ENCODE measurements at places on chromosomes 3 and 15. TPM values are rescaled to one million over a fixed set of nuclear protein-coding genes. Genes with fewer than 3 reads are reported as not detected.

Gene SLC24A5
- not detected for total RNA-seq

Gene PRKCD
- total RNA-seq = 24.8 TPM

Gene FMN1
- 0.03 TPM for total RNA-seq

Gene IMPG2
- 0.18 TPM for total RNA-seq

Gene C3orf85
- total RNA-seq = not detected

- no peak for DNase-seq
Measured at GRCh38 chr3:149415484-149415883, 38.0 kb upstream of the TM4SF1 start.

- DNase-seq = no peak
Measured at GRCh38 chr3:28286595-28286994, 45.2 kb downstream of the CMC1 start.

DNA sequence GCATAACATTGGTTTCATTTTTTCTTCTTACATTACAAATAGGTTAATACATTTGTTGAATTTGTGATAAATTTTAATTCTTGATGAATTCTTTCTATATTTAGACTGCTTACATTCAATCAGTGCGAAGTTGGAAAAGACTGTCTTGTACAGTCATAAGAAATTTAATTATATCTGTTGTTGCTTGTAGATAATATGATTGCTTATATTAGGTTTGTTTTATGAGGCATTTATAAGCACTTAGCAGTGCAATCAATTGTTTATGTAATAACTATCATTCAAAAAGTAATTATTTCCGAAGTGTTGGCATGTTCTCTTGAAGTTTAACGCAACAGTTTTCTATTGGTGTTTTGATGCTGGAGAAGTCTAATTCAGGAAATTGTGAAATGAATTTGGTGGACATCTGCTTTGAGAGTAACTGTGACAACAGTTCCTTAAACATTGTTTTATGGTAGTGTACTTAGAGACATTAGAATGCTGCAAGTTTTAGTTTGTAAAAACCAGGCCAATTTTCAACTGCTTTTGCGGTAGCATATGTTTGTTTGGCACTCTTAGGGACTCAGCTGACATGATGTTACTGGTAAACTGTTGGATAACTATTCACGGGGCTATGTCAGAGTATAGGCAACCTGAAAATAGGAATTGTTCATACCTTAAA lies 99.7 kb downstream of the NAALADL2 start:
- no peak for DNase-seq

GRCh38 chr3:126900859-126901540 lies 81.9 kb upstream of the PLXNA1 start:
- DNase-seq = no peak

- DNase-seq = peak; percentile 26
Measured at GRCh38 chr15:98177966-98178592, 217.6 kb downstream of the ARRDC4 start.

DNA sequence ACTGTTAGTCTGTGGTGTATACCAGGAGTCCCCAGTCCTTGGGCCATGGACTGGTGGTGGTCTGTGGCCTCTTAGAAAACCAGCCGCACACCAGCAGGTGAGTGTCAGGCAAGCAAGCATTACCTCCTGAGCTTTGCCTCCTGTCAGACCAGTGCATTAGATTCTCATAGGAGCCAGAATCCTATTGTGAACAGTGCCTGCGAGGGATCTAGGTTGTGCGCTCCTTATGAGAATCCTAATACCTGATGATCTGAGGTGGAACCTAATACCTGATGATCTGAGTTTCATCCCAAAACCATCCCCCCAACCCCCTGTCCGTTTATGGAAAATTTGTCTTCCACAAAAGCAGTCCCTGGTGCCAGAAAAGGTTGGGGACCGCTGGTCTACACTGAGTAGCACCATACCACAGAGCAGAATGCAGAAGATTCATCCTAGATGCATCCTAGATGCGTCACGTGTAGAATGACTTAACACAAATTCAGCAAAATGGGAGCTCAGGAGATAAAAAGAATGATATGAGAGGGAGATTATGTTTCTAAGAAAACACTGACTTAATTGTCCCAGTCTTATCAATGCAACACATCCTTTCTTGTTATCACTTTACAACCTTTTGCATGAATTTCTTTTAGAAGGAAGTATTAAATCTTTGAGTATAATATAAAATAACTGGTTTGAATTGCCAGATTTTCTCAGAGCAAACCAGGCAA lies 28.5 kb downstream of the SELENOT start:
- DNase-seq = no peak

Data from activated CD4-positive, alpha-beta memory T cell treated with anti-CD3 and anti-CD28 coated beads, Interleukin-2, amount 10 ng/mL, durations not matched to agents 7 days and 5 days (primary cell).